ENCODE measurements at places on chromosomes 16 and 17. TPM values are rescaled to one million over a fixed set of nuclear protein-coding genes. Genes with fewer than 3 reads are reported as not detected.

The MYH1 gene
- not detected for total RNA-seq

The BAHCC1 gene
- 8.5 TPM for total RNA-seq

The DRC3 gene
- total RNA-seq: 2.3 TPM

The PRSS53 gene
- total RNA-seq: 0.64 TPM

The PIPOX gene
- 0.29 TPM for total RNA-seq

The STX1B gene
- 2.3 TPM for total RNA-seq

The KRT24 gene
- total RNA-seq: not detected

The WSCD1 gene
- 3.6 TPM for total RNA-seq

The TPSAB1 gene
- total RNA-seq: 0.27 TPM

The NPW gene
- total RNA-seq: 1.0 TPM

The PEMT gene
- total RNA-seq: 62.2 TPM

The C16orf92 gene
- not detected for total RNA-seq

The KRT33A gene
- total RNA-seq: not detected

The TVP23A gene
- 0.21 TPM for total RNA-seq

The CACNG5 gene
- total RNA-seq: not detected

The ST6GALNAC2 gene
- 0.51 TPM for total RNA-seq

The PERCC1 gene
- not detected for total RNA-seq

The NOD2 gene
- not detected for total RNA-seq

The RETREG3 gene
- 27.5 TPM for total RNA-seq

The TNP2 gene
- total RNA-seq: not detected

The OR2C1 gene
- not detected for total RNA-seq

The NPLOC4 gene
- total RNA-seq: 98.3 TPM

The NACA2 gene
- not detected for total RNA-seq

The ABCA6 gene
- total RNA-seq: 0.02 TPM

The TBX6 gene
- 0.29 TPM for total RNA-seq

The ABCA10 gene
- total RNA-seq: 0.06 TPM

The GRAPL gene
- 0.13 TPM for total RNA-seq

The NPIPB13 gene
- 3.4 TPM for total RNA-seq

The ABCC12 gene
- total RNA-seq: 0.05 TPM

The TRAPPC1 gene
- total RNA-seq: 295 TPM

The CBX1 gene
- total RNA-seq: 78.9 TPM

The CHD3 gene
- 65.6 TPM for total RNA-seq

The CDRT15 gene
- total RNA-seq: not detected

The NPIPA1 gene
- 28.2 TPM for total RNA-seq

The WFIKKN1 gene
- 0.07 TPM for total RNA-seq

The HASPIN gene
- 15.6 TPM for total RNA-seq

The CACNA1G gene
- total RNA-seq: 2.7 TPM

The CTRB2 gene
- total RNA-seq: not detected

The FAM20A gene
- 0.13 TPM for total RNA-seq
